ENCODE measurements at places on chromosomes 13 and 19.

GRCh38 chr19:43667876-43668405, 2.0 kb downstream of the PLAUR start:
- no peak for DNase-seq

DNA sequence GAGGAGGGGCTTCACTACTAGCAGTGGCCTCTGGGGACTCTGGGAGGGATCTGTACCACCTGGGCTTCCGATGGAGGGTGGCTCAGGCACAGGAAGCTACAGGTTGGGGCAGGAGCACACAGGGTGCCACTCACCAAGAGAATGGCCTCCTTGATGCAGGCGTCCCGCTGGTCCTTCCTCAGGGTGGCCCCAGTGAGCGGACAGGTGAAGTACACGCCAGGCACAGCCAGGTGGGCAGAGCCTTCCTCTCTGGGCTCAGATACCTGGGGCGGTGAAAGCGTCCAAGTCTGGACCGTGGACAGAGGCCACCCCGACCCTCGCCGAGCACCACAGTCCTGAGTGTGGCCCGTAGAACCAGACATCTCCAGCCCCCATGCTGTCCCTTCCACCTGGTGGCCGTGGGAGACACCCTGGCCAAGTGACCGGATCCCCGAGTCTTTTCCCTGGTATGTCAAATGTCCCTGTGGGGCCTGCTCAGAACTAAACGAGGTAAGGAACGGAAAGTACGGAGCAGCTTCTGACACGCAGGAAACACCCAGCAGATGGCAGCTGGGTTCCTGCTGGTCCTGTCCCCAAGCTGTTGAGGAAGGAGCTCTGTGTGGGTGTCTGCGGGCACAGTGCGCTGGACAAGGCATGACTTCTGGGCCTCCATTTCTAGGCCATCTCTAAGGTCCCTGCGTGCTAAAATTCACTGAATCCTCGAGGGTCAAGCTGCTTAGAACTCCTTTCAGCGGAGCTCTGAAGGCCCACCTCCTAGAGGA, 5.2 kb downstream of the UBXN6 start:
- peak; percentile 48 for DNase-seq

- no peak for DNase-seq
These were observed 70.7 kb upstream of the MYCBP2 start for GRCh38 chr13:77397636-77398035.

- no peak for DNase-seq
These were observed 3.5 kb downstream of the PTPRS start for GRCh38 chr19:5337126-5337525.

GRCh38 chr13:90798381-90798780, 549.1 kb upstream of the MIR17HG start:
- DNase-seq, result peak; percentile 3

- DNase-seq, result no peak
These were observed 7.0 kb upstream of the ZNF441 start for GRCh38 chr19:11759805-11760204.

- DNase-seq, result no peak
These were observed 94.3 kb upstream of the MBNL2 start for GRCh38 chr13:97127842-97128241.

DNA sequence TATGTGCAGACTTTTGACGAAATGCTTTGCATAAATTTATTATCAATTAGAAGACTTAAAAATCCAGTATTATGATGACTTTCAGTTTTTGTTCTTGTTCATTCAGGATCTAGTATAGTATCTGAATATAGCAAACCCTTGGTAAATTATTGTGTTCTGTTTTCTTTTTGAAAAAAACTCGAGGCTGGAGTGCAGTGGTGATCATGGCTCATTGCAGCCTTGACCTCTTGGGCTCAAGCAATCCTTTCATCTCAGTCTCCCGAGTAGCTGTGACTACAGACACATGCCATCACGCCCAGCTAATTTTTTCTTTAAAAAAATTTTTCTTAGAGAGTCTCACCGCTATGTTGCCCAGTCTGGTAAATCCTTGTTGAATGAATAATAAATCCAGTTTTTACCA, 4.6 kb downstream of the FARP1 start:
- no peak for DNase-seq

GRCh38 chr13:44211286-44211685, 162.3 kb upstream of the SERP2 start:
- DNase-seq, result no peak

DNA sequence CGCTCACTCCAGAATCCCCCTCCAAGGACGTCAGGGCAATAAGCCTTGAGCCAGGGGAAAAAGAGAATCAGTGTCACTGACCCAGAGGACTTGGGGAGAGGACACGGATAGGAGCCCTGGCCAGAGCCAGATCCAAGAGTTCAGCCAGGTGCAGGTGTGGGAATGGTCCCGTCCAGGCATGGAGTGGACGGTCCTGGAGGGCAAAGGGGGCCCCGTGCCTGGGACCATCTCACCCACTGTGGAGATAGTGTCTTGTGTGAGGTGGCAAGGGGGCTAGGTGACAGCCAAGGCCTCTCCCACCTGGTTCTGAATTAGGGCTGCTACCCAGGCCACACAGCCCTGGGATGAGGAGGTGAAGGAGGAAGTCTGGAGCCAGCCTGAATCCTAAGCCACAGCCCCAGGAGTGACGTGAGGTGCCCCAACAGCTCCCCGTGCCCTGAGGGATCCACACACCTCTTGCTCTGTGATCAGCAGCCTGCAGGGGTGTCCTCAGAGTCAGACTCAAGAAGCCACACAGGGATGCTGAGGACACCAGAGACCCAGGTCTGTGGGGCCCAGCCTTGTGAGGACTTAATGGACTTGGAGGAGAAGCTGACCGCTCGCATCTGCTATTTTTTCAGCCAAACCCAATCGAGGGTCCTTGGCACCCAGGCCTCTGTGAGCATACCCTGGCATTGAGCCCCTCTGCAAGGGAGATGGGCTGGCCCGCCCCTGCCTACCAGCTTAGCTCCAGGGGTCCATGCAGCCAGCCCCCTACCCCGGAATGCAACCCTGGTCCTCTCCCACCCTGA, 16.4 kb upstream of the ZNF14 start:
- no peak for DNase-seq

DNA sequence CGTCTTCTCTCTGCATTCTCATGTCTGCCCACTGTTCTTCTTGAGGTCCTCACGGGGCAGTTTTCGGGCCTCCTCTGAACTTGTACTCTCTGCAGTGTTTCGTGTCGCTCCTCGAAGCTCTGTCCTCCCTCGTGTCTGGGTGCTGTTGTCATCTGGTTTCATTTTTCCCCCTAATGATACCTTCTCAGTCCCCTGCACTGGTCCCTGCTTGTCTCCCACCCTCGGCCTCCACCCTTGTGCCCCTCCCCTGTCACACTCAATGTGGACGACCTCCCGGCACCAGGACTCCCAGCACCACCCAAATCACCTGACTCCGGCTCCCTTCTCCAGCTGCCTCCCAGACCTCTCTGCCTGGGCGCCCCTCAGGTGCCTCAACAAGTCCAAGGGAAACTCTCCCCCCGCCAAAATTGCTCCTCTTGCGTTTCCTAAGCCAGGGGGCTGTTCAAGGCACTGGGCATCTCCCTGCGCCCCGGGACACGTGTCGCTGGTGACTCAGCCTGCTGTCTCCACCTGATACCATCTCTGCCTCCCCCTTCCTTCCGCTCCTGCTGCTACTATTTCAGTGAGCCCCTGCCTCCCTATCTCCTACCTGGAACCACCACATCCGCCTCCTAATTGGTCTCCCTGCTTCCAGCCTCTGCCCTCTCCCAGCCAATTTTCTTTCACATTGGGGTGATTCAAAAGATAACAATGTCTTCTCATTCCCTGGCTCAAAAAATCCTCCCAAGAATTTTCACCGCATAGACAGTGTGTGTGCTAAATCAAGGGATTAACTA, 49.5 kb downstream of the RFX2 start:
- DNase-seq, result no peak

DNA sequence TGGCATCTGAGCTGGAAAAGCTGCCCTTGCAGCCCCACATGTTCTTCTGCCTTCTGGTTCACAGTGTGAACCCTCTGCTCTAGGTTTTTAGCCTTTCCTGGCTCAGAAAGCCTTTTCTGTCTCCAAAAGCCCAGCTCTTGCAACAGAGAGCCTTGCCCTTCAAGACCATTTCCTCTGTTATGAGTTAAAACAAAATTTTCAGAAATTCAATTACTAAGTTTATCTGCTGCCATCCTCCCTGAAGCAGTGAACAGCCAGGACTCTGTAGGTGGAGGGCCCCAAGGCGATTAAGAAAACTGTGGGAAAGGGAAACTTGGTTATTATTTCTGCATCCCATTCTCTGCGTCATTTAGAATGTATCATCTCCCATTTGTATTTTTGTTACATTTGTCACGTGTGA, 18.8 kb downstream of the FAM124A start:
- peak; percentile 76 for DNase-seq

- no peak for DNase-seq
These were observed 58.3 kb upstream of the MCF2L start for GRCh38 chr13:112910616-112911280.

GRCh38 chr19:10797541-10798256, 38.3 kb downstream of the TMED1 start:
- peak; percentile 89 for DNase-seq

DNA sequence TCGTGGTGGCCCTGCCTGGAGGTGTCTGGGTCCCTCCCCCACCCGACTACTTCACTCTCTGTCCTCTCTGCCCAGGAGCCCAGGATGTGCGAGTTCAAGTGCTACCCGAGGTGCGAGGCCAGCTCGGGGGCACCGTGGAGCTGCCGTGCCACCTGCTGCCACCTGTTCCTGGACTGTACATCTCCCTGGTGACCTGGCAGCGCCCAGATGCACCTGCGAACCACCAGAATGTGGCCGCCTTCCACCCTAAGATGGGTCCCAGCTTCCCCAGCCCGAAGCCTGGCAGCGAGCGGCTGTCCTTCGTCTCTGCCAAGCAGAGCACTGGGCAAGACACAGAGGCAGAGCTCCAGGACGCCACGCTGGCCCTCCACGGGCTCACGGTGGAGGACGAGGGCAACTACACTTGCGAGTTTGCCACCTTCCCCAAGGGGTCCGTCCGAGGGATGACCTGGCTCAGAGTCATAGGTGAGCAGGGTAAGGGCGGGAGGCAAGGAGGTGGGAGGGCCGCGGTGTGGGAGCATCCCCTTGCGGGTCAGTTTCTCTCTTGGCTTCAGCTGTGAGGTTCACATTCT, 19.2 kb downstream of the NECTIN2 start:
- DNase-seq, result no peak

- DNase-seq, result no peak
These were observed 6.3 kb downstream of the HAUS5 start for GRCh38 chr19:35618857-35619256.

- DNase-seq, result peak; percentile 66
These were observed 1.8 kb upstream of the CDC37 start for GRCh38 chr19:10404888-10405820.

DNA sequence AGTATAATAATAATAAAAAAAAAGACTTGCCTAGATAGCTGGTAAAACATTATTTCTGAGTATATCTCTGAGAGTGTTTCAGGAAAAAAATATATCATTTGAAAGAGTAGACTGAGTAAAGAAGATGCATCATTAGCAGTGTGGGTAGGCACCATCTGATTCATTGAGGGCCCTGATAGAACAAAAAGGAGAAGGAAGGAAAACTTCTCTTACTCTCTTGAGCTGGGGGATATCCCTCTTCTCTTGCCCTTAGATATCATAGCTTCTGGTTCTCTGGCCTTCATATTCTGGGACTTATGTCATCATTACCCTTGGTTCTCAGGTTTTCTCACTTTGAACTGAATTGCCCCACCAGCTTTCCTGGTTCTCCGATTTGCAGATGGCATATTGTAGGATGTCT, 177.6 kb upstream of the EDNRB start:
- no peak for DNase-seq

DNA sequence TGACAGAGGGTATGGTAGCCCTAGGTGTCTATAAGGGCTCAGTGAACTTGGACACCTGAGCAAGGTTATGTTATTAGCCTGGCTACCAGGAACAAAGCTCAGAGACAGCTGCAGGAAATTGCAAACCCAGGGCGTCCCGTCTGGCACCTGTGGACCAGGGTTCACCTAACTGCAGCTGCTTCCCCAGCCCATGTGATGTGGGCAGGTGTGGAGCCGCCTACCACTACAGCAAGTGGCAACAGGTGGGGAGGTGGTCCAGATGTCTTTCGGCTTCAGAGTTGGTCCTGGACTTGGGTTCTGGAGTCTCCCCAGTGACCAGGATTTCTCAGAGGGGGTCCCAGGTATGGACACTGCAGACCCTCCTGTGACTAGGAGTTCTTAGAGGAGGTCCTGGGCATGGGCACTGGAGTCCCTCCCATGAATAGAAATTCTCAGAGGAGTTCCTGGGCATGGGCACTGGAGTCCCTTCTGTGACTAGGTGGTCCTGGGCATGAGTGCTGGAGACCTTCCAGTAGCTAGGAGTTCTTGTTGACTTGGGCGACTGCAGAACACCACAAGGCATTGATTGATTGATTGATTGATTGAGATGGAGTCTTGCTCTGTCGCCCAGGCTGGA, 25.2 kb downstream of the ACTL9 start:
- no peak for DNase-seq

GRCh38 chr19:39444598-39445195, 685 bp upstream of the SUPT5H start:
- no peak for DNase-seq

- DNase-seq, result no peak
These were observed 3.0 kb downstream of the PGLYRP2 start for GRCh38 chr19:15476325-15476724.

- no peak for DNase-seq
These were observed 17.4 kb upstream of the KLHL1 start for GRCh38 chr13:70125693-70126092.

DNA sequence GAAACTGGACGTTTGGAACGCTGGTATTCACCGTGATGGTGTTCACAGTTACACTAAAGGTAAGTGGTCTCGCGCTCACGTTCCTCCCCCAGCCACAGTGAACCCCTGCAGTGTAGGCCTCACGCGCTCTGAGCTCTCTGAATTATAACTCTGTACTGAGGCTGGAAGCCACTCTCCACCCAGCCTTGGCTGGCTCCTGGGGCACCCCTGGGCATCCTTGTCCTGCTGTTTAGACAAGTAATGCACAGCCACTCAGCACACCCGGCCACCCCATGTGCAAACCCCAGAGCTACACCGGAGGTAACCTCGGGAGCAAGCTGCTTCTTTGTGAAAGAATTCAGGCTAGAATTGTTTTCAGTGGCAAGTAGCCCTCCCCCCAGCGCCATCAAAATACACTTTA, 97.3 kb upstream of the MCF2L start:
- DNase-seq, result no peak

GRCh38 chr19:30999726-31000125, 349.5 kb downstream of the TSHZ3 start:
- no peak for DNase-seq

Data from inflammatory macrophage treated with lipopolysaccharide for 1 hour (primary cell).